ENCODE measurements at places on chromosomes 13 and 19.

GRCh38 chr13:67075239-67075638, 154.9 kb downstream of the PCDH9 start:
- no peak for DNase-seq

- DNase-seq = no peak
These were observed 332 bp downstream of the IRGQ start for GRCh38 chr19:43595605-43595998.

DNA sequence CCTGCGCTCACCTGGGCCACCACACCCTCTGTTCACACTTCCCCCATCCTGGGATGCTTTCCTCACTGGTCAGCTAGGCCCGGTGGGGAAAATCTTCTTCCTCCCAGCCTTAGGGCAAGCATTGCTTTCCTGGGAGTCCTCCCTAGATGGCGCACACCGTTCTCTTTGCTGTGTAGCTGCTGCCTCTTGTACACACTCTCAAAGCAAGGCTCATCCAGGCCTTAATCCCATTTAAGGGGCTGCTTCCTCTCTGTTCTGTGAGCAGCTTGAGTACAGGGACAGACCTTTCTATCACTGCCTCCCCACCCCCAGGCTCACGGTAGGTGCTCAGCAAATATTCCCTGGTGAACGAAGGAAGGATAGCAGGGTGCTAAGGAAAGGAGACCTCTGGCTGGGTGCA, 11.1 kb downstream of the SLC7A10 start:
- DNase-seq = no peak

GRCh38 chr19:10919352-10920287, 8.8 kb downstream of the YIPF2 start:
- no peak for DNase-seq

DNA sequence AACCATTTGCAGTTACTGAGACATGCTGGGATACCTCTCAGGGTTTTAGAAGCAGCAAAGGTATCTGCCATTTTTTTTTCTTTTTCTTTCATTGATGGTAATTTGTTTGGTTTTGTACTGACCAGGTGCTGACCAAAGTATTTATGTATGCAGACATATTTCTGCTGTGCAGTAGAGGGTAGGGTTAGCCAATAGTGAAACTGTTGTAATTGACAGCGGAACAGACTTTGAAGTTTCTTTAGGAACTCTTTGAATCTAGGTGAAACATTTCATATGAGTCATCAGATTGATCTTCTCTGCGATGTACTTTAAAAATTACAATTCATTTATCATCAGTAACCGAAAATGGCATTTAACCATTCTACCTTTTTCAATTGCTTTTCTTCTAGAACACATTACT, 63.0 kb downstream of the ITGBL1 start:
- DNase-seq = no peak

DNA sequence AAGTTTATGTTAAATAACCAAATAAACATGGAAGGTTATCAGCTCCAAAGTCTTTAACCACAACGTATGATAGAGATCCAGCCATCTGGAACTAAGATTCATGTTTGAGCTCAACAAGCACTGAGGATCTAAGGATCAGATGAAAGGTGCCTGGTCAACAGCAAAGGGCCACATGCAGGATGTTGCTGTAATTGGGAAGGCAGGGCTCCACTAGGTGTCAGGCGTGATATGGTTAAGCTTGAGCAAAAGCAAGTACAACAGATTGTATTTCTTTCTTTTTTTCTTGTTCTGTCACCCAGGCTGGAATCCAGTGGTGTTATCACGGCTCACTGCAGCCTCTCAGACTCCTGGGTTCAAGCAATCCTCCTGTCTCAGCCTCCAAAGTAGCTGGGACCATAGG, 12.0 kb downstream of the EBPL start:
- DNase-seq = no peak

DNA sequence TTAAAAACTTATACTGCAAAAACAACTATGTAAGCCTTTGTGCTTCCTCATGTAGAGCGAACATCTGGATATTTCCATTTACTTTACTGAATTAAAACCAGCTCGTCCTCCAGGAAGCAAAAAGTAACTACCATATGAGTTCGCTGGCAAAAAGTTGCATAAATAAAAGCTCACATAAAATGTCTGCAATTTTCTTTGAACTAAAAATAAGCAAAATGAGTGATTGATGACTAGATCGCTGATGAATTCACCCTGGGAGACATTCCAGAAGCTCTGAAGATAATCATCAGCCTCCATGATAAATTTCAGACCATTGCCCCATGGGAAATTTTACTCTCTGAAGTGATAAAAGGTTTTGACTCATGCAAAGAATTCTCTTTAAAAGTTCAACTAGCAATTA, 67.3 kb upstream of the SACS start:
- DNase-seq = no peak

DNA sequence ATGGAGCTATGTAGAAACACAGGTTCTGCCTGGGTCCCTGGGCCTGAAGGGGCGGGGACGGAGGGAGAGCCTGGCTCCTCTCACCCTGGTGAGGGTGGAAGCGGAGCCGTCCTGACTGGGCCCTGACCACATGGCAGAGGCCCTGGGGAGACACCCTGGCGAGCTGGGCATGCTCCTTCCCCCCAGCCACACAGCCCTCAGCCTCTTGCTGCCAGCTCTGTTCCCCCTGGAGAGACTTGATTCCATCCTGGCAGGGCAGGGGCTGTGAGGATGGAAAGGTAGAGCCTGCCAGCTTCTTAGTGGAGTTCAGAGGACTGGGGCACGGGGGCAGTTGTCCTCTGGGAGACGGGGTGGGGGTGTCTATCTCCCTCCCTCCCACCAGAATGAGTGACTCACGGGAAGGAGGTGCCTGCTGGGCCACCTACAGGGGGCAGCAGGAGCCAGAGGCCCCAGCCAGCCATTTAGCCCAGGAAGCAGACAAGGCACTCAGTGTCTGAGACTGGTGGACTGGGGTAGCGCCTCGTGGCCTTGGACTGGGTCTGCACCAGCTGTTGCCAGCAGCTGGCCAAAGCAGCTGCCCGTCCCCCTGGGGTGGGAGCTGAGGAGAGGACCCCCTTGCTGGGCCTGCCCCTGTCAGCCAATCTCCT, 22.8 kb upstream of the RNF17 start:
- no peak for DNase-seq

- no peak for DNase-seq
These were observed at the start of gene NKPD1 for GRCh38 chr19:45160870-45161737. TSS of gene NKPD1 (minus strand) at chr19:45160982. CDS start at chr19:45160150, 832 bp downstream.

DNA sequence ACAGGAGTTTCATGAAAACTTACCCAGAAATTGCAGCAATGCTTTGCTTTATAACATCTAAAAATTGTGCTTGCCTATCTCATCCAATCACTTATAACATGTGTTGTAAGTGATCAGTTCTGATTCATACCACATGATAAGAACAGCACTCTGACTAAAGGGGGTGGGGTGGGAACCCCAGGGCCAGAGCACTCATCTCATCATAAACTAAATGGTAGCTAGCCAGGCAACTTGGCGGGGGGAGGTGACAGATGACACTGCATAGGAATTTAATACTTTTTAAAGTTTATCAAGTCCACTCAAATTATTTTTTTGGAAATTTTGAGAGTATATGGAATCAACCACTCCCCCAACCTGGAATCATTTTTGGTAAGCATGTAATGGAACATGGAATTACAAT, 42.1 kb downstream of the FOXO1 start:
- DNase-seq = no peak

DNA sequence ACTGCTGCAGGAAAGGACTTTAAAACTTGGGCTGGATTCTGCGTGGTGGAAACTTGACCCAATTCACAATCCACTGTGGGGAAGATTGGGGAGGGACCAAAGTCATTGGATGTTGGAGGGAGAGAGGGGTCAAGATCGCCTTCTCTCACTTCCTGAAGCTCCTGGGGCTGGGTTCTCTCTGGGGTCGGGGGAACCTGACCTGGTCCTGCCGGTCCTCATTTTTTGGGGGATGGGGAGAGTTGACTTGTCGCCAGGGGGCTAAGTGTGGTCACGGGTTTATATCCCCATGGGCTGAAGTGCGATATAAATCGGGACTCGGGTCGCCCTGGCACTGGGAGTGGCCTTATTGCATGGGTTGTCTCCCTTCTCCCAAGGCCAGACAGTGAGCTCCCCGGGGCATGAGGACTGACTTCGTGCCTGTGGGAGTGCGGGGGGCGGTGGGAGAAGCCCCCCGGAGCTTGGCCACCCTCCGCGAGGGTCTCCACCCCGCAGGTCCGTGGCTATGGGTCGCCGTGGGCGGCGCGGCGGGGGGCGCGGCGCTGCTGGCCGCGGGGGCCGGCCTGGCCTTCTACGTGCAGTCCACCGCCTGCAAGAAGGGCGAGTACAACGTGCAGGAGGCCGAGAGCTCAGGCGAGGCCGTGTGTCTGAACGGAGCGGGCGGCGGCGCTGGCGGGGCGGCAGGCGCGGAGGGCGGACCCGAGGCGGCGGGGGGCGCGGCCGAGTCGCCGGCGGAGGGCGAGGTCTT, 6.3 kb downstream of the ICAM5 start:
- no peak for DNase-seq

- peak; percentile 56 for DNase-seq
These were observed at the start of gene MEX3D for GRCh38 chr19:1568320-1569019. TSS of gene MEX3D (minus strand) at chr19:1568325. CDS start at chr19:1568058, 267 bp downstream.

DNA sequence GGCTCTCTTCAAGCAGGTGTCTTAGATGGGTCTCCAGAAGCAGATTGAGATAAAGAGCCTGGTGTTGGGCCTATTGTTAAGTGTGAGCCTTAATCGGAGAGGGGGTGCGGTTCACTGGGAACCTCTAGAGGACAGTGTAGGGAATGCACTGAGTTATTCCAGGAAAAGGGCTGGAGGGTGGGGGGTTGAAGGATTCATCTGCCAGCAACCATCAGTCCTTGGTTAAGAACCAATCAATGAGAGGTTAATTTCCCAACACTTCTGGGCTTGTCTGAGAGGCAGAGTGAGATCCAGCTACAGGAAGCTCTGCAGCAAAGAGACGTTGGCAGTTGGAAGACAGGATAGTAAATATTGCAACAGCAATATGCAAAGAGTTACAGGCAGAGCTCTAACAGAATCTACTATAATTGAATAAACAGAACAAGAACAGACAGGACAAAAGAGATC, 28.7 kb downstream of the CYP4F2 start:
- no peak for DNase-seq

Measured in NCI-H1092 (cell line).